ENCODE measurements at places on chromosomes 11 and 22. TPM values are rescaled to one million over a fixed set of nuclear protein-coding genes. Genes with fewer than 3 reads are reported as not detected.
A peak's percentile ranks its signal among the peaks of the same experiment; 100 is the strongest.

DNA sequence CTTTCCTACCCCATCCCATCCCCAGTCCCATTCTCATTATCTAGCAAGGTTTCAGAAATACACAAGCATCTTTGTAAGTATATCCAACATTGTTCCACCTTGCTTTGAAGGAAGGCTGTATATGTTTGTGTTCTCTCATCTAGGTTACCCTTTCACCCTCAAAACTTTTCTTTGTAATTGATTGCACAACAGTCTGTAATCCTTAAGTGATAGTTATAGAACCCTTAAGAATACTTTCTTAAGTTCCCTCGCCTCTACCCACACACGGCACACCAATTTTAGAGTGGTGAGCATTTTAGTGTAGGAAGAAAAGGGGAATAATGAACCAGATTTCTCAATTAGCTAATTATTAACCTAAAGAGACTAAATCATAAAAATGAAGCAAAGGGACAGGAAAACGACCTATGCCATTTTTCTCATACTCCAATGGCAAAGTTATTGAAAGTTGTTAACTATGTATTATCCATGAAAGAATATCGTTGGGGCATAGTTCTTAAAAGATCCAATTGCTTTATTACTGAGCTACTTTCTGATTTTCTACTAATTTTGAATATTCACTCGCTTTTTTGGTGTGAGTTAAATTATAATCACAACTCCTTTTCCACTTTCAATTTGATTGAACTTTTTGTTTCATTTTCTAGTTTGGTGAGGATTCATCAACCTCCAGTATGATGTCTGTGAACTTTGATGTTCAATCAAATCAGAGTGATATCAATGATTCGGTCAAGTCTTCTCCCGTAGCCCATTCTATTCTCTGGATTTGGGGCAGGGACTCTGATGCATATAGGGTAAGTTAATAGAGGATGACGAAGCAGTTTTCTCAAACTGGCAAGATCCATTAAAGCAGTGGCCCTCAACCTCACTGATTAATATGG is 44.9 kb downstream of the TTC17 start:
- DNase-seq = no peak

DNA sequence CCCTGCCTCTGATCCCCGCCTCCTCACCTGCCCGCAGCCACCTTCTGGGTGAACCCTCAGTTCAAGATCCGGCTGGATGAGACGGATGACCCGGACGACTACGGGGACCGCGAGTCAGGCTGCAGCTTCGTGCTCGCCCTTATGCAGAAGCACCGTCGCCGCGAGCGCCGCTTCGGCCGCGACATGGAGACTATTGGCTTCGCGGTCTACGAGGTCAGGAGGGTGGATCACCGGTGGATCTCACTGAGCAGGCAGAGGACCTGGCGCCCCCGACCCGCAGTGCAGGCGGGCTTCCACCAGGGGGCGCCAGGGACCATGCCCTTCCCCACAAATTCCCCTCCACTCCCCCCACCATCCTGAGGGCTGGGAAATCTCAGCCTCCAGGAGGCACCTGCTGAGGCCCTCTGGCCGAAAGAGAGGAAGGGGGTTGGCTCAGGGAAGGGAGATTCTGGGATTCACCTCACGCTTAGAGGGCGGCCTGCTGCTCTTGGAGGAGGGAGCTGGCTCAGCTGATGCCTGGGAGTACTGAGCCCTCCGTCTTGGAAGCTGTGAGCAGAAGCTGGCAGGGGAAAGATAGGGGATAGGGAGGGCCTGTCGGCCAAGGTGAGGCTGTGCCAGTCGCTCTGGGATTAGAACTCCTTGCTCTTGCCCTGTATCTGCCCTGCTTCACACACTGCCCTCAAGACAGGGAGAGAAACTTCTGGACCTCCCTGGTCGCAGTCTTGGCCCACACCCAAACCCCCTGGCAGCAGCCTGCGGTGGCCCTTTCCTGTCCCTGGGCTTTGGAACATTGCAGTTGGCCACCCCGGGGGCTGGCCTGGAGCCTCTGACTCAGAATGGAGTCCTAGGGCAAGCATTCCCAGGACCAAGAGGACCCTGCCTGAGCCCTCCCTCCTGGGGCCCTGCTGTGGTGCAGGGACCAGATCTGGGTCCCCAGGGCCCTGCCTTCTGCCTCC is 23.2 kb downstream of the CAPN1 start:
- DNase-seq = no peak

DNA sequence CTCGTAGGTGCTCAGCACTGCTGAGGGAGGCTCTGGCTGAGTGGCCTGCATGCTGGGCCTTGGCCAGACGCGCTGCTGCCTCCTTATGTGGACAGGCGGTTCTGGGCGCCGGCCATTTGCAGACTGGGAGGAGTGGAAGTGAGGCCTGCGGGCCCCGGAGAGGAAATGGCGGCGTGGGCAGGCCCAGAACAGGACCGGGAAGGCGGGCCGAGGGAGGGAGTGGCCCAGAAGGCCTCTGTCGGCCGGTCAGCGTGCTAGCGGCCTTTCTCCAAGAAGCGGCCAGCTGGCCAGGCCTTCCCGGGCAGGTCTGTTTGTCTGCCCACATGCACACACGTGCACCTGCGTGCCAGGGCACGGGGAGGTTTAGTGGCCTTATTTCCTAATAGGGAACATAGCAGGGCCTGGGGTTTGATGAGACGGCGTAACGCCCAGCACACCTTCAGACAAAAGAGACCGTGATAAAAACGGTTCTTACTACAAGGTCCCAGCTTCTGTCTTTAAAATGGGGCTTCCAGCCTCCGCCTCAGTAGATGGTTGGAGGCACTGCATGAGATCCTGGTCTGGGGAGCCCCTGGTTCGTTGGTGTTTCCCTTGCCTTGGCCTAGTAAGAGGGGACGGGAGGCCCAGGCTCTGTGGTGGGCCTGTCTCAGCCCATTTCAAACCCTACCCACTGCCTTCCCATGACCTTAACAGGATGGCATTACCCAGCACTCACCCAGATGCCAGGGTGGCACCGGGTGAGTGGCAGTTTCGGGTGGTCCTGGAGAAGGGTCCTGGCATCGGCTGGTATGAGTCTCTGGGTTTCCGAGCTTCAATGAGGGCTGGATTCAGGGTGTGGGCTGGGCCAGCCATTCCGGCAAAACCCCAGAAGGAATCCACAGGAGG is 65.1 kb upstream of the PPARA start:
- peak; percentile 52 for DNase-seq

GRCh38 chr11:74849525-74850391 is 99.1 kb downstream of the XRRA1 start:
- DNase-seq = peak; percentile 56

GRCh38 chr22:16988257-16988656 is 19.8 kb downstream of the GAB4 start:
- DNase-seq = no peak

DNA sequence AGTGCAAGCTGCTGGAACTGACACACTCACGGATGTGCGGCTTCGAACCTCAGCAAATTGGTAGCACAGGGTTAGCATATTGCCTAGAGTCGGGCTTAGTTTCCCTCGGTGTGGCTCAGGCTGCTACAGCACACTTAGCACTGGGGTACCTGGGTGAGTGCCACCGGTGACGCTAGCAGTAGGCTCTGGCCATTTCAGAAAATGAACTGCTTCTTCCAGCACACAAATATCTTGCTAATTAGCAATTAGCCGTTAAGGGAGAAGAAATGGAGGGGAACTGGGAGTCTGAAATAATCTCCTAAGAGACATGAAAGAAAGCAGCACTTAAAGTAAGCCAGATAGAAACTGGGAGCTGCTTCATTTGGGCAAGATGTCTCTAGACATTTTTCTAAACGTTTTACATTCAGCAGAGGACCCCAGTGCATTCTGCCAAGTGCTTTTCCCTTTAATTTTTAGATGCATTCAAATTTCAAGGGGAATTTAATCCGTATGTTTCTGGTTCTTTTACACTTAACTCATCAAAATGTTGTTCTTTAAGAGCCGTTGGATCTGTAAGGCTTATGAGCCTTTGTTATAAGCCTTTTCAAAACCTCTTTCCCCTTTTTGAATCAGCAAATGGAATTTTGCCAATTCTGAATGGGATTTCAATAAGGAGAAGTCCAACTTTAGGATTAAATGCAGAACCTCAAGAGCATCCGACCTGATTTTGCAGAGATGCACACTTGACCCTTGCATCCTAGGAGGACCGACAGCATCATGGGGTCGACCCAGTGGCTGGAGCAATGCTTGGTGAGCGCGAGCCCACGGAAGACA is 708.1 kb downstream of the NTM start:
- no peak for DNase-seq

DNA sequence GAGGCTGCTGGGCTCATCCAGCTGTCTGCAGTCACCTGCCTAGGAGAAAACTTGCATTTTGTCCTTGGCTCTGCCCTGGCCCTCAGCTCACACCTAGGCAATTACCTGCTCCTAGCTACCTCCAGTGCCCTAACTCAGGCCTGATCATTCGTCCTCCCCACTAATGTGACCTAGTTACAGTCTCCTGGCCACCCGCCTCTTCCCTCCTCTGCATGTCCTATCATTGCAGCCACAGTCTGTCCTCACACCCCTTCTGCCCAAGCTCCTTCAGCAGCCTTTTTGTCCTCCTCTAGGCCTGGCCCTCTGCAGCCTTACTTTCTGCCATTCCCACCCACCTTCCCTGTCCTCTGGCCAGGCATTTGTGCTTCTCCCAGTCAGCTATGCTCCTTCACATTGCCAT is 17.7 kb upstream of the CCDC134 start:
- no peak for DNase-seq

GRCh38 chr11:115008799-115009198 is 330.5 kb downstream of the NXPE2 start:
- DNase-seq = no peak

DNA sequence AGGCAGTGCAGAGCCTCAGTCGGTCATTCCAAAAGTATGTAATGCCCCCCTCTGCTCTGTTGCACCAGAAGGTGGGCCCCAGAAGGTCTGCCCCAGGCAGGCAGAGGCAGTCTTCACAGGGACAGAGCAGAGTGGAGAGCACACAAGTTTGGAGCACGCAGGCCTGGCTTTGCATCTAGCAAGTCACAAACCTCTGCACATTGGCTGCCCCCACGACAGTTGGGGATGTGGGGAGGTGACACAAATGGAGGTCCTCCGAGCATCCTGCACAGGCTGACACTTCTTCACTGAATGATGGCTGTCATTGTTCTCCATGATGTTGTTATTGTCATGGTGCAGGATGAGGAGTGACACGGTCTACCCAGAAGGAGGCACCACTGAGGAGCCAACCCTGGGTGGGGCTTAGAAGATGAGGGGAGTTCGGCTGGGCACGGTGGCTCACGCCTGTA is 11.9 kb downstream of the TOM1 start:
- no peak for DNase-seq

DNA sequence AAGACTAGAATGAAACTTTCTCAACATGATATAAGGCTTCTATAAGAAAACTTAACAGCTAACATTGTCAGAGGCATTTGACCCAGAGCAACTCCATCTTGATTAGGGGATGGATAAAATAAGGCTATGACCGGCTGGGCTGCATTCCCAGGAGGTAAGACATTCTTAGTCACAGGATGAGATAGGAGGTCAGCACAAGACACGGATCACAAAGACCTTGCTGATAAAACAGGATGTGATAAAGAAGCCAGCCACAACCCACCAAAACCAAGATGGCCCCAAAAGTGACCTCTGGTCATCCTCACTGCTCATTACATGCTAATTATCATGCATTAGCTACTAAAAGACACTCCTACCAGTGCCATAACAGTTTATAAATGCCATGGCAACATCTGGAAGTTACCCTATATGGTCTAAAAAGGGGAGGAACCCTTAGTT is 135.2 kb downstream of the TTC28 start:
- peak; percentile 66 for DNase-seq

- no peak for DNase-seq
These were observed 88.6 kb downstream of the RTL6 start for GRCh38 chr22:44409211-44409973.

- DNase-seq = no peak
These were observed 17.8 kb upstream of the TTC12 start for GRCh38 chr11:113296447-113297205.

- no peak for DNase-seq
These were observed 98.0 kb downstream of the NAT10 start for GRCh38 chr11:34203377-34203871.

- DNase-seq = peak; percentile 31
These were observed 839 bp downstream of the CBY1 start for GRCh38 chr22:38657045-38657909.

DNA sequence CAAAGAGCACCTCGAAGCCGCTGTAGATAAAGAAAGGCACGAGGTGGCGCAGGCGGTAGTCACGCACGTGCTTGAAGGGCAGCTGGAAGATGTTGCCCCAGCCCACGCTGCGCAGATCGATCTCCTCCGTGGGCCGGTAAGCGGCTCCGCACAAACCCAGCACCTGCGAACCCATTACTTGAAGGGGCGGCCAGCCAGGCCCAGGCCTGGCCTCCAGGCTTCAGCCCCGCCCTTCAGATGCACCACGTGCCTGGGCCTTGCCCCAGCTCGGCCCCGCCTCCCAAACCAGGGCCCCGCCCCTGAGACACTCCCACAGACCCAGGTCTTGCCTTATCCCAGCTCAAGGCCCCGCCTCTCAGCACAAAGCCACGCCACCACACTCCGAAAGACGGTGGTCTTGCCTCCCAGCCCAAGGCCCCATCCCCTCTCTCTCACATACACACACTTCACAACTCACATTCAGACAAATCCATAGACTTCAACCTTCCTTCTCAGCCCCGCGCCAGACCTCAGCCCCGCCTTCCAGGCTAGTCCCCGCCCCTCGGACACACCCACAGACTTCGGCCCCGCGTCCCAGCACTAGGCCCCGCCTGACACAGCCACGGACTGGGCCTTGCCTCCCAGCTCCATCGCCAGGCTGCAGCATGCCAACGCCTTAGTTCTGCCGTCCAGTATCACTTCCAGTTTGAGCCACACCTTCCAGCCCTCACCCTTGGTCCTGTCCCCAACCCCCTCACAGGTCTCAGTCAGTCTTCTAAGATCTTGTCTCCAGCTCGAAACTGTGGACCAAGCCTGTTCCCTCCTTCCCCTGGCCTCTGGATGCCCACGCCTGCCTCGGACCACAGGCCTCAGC is 7.0 kb downstream of the UNC93B1 start:
- no peak for DNase-seq

DNA sequence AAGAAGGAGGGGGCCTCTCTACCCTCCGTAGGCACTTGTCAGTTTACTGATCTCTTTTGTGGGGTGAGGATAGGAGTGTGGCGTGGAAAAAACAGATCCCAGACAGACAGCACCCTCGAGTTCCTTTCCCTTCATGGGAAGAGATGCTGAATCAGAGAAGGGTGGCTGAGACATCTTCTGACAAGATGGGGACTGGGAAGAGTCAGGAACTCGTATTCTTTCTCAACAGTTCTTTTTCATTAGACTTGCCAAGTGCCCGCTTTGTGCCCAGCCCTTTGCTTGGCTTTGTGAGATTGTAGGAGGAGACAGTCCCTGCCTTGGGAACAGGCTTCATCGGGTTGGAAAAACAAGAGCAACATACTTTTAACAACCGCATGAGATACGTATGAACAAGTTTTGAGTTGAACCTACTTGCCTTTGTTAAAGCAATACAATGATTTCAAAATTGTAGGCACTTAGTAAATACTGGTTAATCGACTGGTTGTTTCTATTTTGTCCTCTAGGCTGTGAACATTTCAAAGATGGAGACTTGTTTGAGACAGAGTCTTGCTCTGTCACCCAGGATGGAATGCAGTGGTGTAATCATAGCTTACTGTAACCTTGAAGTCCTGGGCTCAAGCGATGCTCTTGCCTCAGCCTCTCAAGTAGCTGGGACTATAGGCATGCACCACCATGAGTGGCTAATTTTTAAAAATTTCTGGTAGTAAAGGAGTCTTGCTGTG is 1.1 kb downstream of the RRM1 start:
- DNase-seq = peak; percentile 85

TRIM48 gene
- not detected for total RNA-seq

PACSIN3 gene
- total RNA-seq = 63.2 TPM

P2RY6 gene
- total RNA-seq = 0.26 TPM

KCTD14 gene
- 1.3 TPM for total RNA-seq

ARFGAP2 gene
- 99.7 TPM for total RNA-seq

All from bronchial epithelial cell (primary cell).